NCI-H774 (cell line): ENCODE measurements at places on chromosomes 7 and 10.

GRCh38 chr10:123146013-123146893 lies 1.7 kb upstream of the HMX2 start:
- DNase-seq, result no peak

- DNase-seq, result no peak
Measured at GRCh38 chr10:75231672-75232581, 3.8 kb downstream of the COMTD1 start.

DNA sequence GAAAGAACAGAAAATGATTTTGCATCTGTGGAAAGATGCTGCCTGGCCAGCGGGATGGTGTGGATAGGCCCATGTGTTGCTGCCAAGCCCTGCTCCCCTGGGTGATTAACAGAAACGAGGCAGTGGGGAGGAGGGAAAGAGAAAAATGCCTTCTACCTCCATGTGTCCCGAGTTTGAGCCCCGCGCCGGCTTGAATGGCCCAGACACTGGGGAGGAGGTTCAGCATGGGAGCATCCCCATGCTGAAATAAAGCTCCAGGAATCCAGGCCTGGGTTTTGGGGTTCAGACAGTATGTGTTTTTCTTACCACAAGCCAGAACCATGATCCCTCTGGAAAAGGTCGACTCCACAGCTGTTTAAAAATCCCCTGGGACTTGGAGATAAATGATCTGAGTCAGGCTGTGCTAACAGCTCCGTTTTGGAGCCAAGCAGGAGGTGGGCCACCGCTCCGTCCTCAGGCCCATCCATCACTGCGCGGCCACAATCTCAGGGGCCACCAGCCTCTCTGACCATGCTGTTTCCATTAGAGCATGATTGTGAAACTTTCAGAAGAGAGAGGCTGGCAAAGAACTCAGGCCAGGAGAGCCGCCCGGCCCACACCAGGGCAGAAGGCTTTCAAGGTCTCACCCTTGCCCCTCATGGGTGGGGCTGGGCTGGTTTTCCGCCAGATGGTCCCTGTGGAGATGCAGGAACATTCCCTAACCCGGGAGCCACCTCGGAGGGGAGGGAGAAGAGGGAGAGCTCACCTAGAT lies 299.7 kb downstream of the ZEB1 start:
- DNase-seq, result no peak

DNA sequence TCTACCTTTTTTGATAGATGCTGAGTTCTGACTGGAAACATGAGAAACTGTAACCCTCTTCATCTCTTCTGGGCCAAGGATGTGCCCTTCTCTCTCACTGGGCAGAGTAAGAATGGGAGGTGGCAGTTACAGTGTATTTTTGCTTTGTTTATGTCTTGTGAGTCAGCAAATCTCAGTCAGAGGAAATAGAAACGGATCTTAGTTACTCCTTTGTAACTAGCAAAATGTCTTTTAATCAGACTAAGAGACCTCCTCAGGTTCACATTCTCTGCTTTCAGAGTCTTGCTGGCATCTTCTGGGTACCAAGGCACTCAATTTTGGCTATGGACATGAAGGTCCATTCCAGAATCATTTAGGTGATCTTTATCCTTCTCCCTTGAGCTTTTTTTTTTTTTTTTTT lies 70.9 kb downstream of the HHEX start:
- DNase-seq, result no peak

GRCh38 chr10:58724781-58725180 lies 212.1 kb downstream of the BICC1 start:
- DNase-seq, result no peak

DNA sequence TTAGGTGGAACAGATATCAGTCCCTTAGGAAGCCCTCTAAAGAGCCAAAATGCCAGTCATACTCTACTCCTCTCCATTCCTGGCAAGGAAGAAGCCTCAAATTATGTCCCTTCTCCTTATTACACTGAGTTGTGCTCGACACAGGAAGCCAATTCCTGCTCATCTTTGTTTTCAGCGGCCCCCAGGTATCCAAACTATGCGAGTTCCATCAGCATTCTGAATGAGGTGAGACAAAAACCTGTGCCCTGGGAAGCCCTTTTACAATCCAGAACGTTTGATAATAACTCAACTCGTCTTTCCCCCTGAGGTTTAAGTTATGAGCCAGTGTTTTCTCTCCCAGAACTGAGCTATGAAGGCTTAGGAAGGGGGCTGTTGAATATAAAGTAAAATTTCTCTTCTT lies 580.5 kb downstream of the NXPH1 start:
- DNase-seq, result no peak

DNA sequence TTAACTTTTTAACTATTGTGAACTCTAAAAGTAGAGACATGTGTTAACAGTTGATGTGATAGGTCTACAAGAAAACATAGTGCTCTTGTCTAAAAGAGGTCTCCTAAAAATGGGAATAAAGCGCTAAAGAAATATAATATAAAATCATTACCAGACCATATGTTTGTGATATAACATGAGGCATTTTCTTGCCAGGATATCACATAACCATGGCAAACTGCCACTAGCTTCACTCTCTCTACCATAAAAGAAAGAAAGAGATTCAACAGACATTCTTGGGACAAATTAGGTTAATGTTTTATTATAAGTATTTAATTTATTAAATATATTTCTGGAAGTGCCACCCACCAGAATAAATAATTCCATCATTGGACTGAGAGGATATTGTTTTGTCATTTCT lies 115.0 kb downstream of the TMEM26 start:
- no peak for DNase-seq

DNA sequence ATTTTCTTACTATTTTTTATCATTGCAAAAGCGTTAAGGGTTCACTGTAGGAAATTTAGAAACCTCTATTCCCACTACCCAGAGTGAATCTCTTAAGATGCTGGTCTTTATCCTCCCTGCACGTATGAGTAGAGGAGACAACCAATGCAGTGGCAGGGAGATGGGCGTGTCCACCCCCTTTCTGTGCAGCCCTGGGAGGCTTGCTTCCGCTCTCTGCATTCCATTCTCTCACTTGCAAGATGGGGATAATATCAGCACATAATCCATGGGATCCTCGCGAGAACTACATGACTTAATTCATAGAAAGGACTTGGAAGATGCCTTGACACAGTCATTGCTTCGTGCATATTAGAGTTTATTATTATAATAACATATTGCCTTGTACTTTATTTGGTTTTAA lies 196.2 kb downstream of the KLF6 start:
- DNase-seq, result no peak

- no peak for DNase-seq
Measured at GRCh38 chr7:155584763-155585531, 38.6 kb upstream of the CNPY1 start.

DNA sequence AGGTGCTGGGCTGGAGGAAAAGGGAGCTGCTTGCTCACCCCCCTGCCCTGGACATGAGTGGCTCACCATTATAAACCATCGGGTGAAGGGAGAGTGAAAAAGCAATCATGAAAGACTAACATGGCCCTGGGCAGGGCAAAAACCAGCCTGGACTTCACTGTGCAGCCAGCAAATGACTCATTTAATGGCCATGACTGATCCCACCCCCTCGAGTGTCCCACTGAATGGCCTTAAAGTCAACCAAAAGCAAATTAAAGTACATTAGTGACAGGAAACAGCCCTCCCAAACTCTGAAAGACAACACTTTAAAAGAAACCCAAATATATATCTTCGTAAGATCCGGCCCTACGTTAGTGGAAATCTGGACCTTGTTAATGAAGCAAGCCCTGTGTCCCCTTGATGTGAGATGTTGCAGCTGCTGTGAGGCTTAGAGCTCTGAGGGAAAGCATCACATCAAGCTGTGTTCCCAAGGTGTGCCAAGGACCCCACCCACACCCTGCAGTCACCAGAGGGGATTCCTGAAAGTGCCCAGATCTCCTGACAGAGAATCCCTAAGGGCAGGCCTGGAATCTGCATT lies 31.2 kb downstream of the ADCYAP1R1 start:
- DNase-seq, result no peak

DNA sequence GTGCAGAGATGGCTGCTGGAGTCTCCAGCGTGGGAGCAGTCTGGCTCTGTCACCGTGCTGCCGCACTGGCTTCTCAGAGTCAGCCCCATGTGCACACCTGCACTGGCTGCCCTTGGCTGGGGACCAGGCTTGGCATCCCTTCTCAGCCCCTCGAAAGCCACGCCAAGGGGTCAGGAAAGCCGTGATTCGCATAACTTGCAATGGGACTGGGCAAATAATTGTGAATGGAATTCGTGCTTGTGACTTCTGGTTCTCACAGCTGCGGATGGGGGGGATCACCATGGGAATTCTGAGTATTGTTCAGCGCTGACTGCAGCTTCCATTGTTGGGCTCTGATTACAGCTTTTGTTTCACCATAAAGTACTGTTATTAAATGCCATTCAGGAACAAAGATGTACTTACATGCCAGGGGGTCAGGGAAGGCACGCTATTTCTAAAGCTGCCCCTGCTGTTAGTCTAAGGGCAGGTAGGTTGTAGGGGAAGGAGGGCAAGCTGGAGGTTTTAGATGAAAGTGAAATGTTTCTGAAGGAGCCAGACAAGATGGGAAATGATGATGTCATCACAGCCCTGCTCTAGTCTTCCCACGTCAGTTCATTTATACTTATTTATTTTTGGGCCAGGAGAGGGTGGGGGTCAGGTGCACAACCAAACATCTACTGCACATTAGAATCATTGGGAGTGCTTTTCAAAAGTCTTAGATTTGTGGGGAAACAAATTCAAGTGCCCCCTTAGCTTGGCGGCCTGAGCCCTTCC lies 5.8 kb upstream of the PLEKHA1 start:
- no peak for DNase-seq

DNA sequence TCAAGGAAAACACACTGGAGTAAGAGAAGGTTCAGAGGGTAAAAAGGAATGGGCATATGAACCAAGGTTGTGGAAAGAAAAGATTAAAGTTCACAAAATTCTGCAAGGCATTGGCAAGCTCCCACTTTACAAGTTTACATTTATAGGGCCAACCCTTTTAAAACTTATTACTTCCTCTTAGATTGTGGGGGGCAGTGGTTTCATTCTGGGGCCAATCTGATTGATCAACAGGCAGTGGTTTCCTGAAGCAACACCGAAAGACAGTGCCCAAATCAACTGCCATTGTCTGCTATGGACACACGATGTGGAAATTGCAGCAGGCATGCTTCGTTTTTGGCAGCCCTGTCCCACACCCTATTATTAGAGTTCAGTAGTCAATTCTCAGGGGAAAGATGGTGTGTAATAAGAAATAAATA lies 154.0 kb downstream of the SGMS1 start:
- DNase-seq, result no peak

DNA sequence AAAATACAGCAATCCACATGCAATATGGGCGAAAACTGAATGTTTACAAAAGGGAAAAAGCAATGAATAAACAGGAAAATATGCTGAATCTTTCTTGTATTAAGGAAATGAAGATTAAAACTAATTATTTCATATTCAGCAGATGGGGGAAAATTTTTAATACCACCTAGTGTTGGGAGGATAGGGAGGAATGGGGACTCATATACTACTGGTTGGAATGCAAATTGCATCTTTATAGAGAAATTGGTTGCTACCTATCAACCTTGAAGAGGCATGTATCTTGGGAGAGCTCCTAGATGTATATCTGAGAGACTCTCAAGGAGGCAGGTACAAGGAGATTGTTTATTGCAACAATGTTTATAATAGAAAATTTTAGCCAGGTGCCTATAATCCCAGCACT lies 101.4 kb downstream of the CREM start:
- no peak for DNase-seq

DNA sequence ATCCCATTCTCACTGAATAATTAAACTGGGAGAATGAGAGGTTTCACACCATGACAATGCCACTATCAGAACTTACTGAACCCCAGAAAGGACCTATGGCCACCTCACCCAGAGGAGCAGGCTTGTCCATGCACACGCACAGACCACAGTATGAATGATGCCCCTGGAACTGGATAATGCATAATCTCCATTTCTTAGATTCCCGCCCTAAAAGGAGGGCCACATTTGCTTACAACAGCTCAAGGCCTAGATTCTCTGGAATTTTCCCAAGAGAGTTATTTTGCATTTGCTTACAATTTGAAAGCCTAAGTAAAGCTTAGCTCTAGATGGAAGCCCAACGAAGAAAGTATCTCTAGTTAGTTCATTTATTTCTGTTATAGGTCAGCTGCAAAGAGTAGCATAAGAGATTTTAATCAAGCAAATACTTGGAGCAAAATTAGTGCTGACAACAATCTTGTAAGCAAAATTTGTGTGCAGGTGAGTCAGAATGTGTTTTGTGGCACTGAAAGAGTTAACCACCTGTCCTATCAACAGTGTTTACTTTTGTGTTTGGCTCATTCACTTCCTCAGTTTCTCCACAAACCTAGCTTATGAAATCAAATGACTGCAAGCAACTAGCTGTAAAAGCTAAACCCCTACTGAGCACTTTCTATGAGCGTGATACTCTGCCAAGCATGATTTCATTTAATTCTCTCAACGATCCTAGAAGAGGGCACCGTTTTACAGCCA lies 32.1 kb downstream of the ELMO1 start:
- no peak for DNase-seq

DNA sequence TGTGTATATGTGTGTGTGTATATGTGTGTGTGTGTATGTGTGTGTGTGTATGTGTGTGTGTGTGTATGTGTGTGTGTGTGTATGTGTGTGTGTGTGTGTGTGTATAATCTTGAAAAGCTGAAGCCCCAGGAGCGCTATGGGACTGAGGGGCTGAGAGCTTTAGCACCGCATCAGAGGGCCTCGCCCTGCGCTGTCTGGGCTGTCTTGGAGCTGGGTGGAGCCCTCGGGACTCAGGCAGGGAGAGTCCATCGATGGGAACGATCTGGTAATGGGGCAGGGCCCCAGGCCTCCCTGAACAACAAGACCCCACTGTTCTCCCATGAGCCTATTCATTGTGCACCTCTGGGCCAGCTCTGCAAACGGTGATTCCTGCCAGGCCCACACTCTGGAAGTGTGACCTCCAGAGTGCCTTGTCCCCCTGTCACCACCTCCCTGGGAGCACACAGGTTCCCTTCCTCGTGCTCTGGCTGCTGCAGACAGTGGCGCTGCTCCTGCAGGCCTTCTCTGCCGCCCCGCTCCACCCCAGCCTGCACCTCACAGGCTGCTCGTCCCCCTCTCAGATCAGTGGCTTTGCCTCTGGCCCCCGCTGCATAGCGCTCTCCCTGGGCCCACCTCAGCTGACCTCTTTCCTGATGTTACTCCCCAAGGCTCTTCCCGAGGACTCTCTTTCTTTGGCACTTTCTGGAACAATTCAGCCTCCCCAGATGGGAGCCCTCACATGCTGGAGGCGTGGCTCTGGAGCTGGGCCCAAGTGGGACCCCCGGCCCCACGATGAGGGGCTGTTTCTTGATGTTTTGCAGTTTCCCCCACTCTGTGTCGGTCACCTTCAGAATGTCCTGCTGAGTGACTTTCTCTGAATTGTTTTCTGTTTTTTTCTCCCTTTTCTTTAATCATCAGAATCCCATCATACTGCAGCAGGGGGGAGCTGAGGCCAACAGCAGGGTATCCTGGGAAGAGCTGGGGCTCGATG lies 542.2 kb upstream of the FOXK1 start:
- no peak for DNase-seq

- DNase-seq, result no peak
Measured at GRCh38 chr10:62636825-62637248, 167.7 kb upstream of the ADO start.

DNA sequence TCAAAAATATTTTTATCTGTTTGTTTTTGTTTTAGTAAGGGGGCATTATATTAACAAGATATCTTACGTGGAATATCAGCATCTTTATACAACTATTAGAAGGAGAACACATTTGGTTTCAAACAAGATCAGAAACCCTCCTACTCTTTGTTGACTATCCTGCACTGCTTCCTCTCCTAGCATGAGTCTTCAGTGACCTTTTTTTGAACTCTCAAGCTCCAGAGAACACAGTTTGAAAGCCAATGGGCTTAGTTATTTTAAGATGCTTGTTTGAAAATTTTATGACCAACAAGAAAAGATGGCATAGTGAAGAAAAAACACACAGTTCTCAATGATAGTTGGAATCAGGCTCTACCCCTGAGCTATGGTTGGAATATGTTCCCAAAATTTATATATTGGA lies 37.2 kb upstream of the RTKN2 start:
- no peak for DNase-seq
